ENCODE measurements at places on chromosomes 5 and 9.

DNA sequence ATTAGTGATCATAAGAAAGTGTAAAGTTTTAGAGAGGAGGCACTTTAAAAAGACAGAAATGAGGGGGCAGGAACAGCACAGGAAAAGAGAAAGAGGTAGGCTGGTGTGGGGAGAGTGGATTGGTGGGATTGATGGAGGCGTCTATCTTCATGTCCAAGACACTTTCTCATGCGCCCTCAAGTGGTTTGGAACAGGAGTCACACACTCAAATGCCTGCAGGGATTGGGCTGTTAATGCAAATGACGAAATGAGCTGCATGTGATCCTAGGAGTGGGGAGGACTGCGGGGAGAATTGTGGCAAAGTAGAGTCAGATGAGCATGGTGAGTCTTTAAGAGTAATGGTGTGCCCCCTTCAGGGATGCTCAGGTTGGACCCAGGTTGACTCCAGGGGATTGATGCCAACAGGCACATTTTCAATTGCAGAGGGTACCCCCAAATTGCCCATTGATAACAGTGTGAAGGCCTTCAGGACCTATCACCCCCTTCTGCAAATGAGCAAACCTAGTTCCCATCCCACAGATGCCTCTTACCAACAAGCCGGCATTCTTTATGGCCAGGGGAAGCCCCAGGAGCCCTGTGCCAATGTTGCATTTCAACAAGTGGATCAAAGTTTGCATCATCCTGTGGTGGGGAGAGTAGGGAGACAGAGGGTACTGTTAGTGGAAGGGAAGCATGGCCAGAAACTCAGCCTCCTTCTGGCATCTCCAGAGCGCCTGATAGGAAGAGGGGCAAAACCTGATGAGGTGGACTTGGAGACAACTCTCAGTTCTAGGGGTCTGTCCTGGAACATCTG, 5.3 kb downstream of the SLC36A3 start:
- peak; percentile 80 for DNase-seq

- peak; percentile 54 for DNase-seq
Observed at GRCh38 chr9:4299005-4299795, 668 bp downstream of the GLIS3 start.

DNA sequence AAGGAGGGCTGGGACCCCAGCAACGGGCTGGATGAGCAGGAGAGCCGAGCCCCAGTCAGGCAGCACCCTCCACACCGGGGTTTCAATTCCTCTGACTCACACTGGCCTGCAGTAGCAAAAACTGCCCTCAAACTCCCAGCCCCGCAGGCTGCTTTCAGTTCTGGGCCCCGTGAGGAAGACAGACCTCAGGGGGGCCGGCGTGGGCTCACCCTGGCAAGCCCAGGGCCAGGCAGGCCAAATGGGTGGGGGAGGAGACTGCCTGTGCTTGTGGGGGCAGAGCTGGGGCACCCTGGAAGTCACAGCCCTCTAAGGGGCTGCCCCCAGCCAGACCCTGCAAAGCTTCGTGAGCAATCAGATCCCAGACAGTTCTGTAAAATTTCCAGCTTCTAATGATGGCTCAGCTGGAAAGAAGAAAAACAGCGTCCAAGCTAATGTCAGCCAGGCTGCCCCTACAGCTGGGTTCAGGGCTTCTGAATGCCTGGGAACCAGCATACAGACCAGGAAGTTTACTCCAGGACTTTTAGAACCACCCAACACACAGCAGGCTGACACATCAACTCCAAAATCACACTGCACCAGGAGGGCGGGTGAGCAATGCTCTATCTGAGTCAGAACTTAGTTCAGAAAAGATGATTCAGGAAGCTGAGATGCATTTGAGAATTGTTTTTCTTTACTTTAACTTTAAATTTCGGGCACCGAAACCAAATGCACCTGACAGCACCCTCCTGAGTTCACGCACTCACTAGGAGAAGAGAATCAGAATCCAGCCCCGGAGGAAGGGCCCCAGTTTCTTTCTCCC, 34.7 kb downstream of the LPCAT1 start:
- DNase-seq = no peak

DNA sequence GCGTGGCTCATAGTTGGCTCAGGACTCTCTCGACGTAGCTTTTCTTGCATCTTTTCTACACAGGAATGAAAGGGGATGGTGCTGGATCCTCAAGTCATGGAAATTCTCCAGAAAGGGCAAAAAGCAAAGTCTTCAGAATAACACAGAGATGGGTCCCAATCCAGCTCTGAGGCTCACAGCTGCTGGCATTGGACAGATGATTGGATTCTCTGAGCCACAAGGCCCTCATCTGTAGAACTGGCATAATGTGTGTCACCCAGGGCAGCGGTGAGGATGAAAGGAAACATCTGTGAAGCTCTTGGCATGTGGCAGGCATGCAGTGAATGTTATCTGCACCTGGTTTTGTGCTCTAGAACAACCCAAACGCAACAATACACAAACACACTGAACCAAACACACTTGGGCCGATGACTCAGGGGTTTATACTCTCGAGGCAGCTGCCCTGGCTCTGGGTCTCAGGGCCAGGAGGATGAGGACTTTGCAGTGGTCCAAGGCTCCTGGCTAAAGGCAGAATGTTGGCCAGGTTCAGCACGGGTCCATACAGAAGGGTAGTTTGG, 64.0 kb upstream of the UBTD2 start:
- no peak for DNase-seq

GRCh38 chr9:23556459-23556858, 269.6 kb downstream of the ELAVL2 start:
- DNase-seq = no peak

- no peak for DNase-seq
Observed at GRCh38 chr5:14518638-14519037, 63.0 kb upstream of the OTULINL start.

DNA sequence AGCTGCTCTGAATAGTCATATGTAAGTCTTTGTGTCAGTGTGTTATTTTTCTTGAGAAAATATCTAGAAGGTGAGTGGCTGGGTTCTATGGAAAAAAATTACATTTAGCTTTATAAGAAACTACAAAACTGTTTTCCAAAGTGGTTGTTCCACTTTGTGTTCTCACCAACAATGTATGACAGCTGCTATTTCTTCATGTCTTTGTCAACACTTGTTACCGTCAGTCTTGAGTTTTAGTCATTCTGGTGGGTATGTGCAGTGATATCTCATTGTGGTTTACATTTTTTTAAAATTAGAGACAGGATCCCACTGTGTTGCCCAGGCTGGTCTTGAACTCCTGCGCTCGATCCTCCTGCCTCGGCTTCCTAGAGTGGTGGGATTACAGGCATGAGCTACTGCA, 246.4 kb downstream of the PJA2 start:
- no peak for DNase-seq

GRCh38 chr9:72743836-72744235, 209.0 kb downstream of the ALDH1A1 start:
- no peak for DNase-seq

DNA sequence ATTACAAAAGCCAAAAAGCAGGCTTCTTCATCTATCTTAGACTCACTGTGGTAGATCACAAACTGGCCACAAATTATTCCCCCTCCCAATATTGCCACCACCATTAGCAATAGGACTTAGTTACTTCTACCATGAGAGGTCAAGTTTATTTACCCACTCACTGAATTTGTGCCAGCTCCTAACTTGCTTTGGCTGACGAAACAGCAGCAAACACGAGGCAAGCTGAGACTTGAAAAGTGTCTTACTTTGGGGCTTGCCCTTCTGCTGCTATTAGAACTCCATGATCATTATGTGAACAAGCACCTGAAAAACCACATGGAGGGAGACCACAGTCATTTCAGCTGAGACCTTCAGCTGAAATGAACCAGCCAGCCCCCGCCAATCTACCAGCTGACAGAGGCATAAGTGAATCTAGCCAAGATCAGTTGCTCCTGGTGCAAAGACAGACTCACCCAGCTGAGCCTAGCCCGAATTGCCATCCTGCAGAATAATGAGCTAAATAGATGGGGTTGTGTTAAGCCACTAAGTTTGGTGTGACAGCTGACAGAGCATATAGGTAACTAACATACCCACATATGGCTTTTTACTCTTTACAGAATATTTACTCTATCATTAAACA, 5.7 kb downstream of the WDR41 start:
- no peak for DNase-seq

GRCh38 chr5:163424836-163425235, 12.6 kb upstream of the CCNG1 start:
- no peak for DNase-seq

GRCh38 chr5:142143878-142144277, 35.3 kb downstream of the NDFIP1 start:
- peak; percentile 68 for DNase-seq

DNA sequence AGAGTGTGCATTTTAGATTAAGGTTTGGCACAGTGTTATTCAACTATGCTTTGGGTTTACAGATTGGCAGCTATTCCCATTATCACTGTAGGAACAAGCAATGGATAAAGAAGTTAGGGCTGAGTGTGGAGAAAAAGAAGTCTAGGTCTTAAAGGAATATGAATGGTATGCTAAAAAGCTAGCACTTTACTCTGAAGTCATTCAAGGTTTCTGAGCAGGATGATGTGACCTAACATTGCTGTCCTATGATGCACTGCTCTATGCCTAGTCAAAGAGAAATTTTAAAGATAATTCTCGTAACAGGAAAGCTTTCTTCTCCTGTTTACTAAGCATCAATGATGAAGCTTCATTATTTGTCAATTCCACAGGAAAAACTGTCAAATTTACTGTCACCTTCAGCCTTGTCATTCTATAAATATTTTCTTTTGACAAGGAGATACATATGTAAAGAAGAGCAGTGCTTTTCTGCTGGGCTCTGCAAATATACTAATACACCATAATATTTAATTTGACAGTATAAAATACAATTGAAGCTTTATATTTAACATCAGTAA, 476.1 kb upstream of the PTPRD start:
- DNase-seq = no peak

DNA sequence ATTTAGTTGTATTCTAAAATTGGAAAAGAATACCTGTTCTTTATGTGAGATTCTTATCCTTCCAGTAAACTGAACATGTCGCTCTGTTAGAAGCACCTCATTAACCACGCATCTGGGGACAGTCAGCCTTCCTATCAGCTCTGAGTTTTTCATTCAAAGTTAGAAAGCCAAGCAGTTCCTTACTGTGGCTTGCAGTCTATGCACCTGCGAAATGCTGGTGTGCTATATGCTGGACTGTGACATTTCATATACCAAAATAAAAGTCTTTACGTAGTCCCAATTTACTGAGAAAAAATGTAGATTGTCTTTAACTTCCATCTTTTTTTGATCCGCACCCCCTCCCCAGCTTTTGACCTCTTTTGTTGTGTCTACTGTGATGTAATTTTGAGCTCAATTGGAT, 4.3 kb downstream of the ANP32B start:
- no peak for DNase-seq

DNA sequence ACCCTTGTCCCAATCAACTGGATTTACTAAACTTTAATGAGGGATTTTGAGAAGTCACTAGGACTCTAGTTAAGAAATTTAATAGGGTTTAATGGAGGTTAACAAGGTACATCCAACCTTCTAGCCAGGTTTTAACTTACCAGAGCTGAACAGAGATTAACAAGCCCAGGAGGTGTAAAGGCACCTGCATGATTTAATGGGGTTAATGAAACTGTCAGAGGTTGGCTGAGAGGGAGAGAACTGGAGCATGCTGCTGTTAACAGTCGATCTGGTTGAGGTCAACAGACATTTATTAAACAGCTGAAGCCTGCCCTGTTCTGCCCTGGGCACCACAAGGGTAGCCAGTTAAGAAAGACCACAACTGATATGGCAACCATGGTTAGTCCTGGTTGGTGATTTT, 13.6 kb downstream of the HAND1 start:
- DNase-seq = no peak

GRCh38 chr5:151903243-151903653, 21.4 kb downstream of the GLRA1 start:
- no peak for DNase-seq

GRCh38 chr5:103315455-103315854, 56.9 kb downstream of the MACIR start:
- no peak for DNase-seq

DNA sequence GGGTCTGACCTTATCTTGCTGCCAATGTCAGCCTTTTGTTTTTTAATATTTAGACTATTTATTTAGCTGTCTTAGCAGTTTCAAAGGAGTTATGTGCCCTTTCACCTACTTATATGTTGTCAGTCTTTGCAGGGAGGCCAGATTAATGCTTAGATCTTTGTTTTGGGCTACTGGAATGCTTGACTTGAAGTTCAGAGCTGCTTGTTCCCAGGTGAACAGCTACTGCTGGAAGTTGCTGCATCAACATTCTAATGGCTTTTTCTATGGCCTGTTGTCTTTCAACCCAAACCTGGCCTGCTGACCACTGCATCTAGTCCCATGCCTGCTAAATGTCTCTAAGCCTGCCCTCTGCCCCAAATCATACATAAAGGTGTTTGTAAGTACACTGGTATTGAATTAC, 3.0 kb downstream of the SLC22A5 start:
- no peak for DNase-seq

GRCh38 chr9:89811886-89812450, 207.2 kb downstream of the GADD45G start:
- no peak for DNase-seq

All from cardiac muscle cell (in vitro differentiated cells and primary cell).